ENCODE measurements at places on chromosomes 1 and 21. TPM values are rescaled to one million over a fixed set of nuclear protein-coding genes. Genes with fewer than 3 reads are reported as not detected.
A peak's percentile ranks its signal among the peaks of the same experiment; 100 is the strongest.

Gene MIS18A
- 7.6 TPM for total RNA-seq

- no peak for DNase-seq
Observed at GRCh38 chr1:8517661-8518489, 200.0 kb downstream of the SLC45A1 start.

- DNase-seq, result no peak
Observed at GRCh38 chr1:47386268-47386667, 29.8 kb upstream of the FOXE3 start.

Gene PALMD
- total RNA-seq, result 21.7 TPM

GRCh38 chr1:155094622-155094948 lies 15.9 kb downstream of the EFNA3 start:
- no peak for DNase-seq

- DNase-seq, result no peak
Observed at GRCh38 chr1:94949681-94950661, 23.1 kb upstream of the CNN3 start.

DNA sequence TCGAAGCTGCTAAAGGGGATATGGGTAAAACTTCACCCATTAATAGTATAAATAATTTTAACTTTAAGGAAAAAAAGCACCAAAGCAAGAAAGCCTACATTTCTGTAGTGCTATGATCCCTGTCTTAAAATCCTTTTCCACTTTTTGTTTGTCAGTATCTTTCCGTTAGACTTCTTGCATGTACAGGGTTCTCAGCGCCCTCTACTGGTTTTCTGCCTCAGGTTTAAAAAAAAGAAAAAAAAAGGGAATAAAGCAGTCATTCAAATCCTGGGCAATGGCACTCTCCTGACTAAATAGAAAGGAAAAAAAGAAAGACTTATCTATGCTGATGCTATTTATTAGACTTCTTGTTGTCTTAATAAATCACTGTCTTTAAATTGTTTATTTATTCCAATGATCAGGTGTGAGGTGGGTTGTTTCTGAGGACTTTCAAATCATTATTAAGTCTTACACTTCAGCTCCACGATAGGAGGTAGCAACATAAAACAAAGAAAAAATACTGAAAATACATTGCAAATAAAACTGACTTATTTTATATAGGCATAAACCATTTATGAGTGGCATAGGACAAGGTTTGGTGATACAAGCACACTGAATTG lies 475.4 kb upstream of the NR5A2 start:
- DNase-seq, result peak; percentile 82

Gene SH3BGR
- total RNA-seq, result 7.7 TPM

GRCh38 chr1:214550857-214551435 lies 456 bp downstream of the PTPN14 start:
- peak; percentile 64 for DNase-seq

DNA sequence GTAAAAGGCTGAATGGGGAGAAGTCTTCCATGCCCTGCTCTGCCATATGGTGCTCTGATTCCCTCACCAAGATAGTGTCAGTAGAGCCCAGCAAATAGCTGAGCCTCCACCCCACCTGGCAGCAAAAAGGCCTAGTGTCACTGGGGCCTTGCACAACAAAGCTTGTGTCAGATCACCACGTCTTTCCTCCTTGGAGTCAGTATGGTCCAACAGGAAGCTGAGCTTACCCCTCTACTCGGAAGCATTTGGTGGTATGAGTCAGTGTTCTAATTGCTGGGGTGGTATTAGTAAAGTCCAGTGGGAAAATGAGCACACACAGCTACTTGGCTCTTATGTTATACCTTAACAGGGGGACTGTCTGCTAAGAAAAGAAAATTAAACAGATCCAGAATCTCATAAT lies 18.7 kb upstream of the RRP15 start:
- DNase-seq, result no peak

DNA sequence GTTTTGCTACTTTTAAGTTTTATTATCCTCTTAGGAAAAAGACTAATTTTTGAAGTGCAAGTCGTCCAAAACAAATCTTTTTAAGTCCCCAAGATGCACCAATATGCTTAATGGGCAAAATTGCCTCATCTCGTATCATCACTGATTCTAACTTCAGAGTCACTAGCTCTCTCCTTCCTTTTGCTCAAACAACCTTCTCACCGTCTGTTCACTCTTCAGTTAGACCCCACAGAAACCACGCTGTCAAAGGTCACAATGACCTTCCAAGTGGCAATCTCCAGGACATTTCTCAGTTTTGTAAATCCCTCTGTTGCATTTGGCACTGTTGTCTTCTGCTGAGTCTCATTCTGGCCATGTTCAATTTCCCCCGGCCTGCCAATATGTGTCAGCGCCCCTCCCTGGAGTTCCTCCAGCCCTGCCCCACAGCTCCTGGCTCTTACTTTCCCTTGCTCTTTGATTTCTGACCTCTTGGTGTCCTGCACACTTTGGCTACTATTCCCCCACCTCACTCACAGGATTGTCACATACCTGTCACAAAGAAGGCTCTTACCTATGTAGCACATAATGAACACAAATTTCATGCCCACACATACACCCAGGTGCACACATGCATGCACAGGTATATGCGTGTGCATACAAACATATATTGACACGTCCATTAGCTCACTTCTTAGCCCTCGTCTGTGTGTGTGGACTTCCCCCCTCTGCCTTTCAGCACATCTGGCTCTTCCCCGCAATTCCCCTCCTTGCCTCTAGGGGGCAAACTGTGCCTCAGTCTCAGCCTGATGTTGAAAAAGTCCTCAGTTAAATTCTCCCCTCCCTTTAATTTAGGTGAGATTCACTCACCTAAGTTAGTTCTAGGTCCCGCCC lies 354.0 kb upstream of the DUSP10 start:
- DNase-seq, result peak; percentile 33

GRCh38 chr1:156486421-156487344 lies 13.9 kb downstream of the MEF2D start:
- DNase-seq, result no peak

Gene TRIM46
- 1.1 TPM for total RNA-seq

Gene SLC16A4
- total RNA-seq, result 16.4 TPM

Gene S100A12
- total RNA-seq, result not detected

Gene CFHR3
- 1.7 TPM for total RNA-seq

GRCh38 chr1:203656796-203657747 lies 30.4 kb downstream of the ATP2B4 start:
- no peak for DNase-seq

GRCh38 chr1:101920577-101920976 lies 76.1 kb downstream of the OLFM3 start:
- DNase-seq, result no peak

DNA sequence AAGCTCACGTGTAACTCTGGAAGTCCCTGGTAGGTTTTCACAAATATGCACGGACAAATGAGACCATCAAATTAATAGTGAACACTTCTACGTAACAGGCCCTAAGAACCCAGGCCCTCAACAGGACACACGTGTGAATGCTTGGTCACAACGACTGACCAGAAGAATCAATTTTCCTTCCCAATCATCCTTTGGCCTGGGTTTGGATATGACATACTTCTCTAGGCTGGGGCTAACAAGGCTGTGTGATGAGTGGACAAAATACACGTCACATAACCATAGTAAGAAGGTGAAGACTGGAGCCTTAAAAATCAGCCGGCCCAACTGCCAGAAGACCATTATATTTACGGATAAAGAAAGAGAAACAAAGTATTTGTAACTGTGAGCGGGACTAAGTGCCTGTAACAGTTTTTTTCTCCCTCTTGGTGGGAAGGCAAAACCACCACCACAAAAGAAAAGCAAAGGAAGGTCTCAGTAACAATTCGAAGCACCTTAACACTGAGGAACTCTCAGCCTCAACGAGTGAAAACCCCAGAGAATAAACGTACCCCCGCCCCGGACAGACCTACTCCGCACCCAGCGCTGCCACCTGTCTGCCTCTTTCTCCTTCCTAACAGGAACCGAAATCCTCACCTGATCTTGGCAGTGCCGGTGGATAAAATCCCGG lies 450 bp downstream of the SDE2 start:
- peak; percentile 21 for DNase-seq

DNA sequence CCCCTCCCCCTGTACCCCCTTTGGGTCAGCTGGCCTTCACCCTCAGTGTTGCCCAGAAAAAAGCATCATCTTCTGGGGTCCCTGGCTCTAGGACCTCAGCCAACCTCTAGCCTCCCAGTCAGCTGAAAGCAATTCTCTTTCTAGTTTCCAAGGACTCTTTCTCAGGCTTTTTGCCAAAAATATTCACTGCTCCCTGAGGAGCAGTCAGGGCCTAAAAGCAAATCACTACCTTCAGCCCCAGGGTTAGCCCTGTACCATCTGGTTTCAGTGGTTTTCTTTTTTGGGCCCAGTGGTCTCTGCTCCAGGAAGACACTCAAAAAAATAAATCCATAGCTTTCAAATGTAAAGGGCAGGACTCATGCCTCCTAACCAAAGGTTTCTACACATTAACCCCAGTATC lies 3.1 kb upstream of the LMOD1 start:
- no peak for DNase-seq

DNA sequence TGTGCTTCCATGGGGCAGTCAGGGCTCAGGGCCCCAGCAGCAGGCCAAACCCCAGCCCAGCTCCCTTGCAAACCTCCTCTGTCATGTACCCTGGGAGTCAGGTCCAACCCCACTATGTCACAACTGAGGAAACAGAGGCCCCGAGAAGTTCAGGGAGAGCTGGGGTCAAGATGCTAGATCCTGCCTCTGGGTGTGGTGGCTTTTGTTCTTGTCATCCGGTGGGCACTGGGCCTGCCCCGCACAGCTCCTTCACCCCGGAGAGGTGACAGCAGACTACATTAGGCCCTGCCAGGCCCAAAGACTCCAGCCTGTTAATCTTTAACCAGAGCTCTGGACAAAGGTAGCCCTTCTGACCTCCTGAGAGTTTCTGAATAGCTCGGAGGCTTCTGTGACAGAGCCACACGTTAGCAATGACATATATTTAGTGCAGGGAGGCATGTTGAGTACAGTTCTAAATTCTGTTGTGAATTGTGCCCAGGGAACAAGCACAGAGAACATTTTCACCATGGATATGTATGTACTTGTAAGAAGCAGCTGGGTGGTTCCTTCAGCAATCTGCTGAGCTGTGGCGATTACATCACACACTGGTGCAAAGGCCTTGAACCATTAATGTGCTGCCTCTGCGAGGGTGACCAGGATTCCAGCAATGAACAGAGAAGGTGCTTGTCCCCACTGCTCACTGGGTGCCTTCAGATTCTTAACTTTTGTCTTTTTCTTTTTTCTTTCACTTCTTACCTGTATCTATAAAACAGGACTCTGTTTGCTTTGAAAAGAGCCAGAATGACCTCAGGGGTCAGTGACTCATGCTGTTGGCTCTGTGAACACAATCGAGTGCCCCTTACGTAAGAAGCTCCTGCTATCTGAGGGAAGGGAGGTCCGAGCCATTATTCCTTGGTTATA lies 102.8 kb downstream of the RHOU start:
- DNase-seq, result peak; percentile 88

DNA sequence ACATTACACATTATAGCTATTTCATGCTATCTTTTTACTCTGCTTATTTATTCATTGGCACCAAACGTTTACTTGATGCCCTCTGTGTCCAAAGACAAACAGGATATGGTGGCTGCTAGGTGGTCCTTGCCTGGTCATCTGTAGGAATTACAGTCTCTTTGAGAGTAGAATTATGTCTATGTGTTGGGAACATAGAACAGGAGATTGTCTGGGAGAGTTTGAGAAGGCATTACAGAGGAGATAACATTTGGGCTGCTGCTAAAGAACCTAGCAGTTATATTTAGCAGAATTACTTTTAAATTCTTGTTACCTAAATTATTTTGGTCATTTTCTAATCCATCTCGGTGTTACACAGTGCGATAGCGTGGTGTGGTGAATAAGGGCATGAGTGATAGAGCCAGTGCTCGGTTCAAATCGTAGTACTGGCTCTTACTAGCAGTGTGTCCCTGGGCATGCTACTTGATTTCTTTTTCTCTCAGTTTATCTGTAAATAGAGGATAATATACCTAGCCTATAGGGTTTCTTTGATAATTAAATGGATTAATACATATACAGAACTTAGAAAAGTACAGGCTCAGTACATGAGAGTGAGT lies 20.5 kb downstream of the RRP15 start:
- DNase-seq, result no peak

GRCh38 chr1:221444346-221444745 lies 297.5 kb downstream of the DUSP10 start:
- no peak for DNase-seq

- DNase-seq, result no peak
Observed at GRCh38 chr1:68319907-68320306, 87.6 kb upstream of the WLS start.

DNA sequence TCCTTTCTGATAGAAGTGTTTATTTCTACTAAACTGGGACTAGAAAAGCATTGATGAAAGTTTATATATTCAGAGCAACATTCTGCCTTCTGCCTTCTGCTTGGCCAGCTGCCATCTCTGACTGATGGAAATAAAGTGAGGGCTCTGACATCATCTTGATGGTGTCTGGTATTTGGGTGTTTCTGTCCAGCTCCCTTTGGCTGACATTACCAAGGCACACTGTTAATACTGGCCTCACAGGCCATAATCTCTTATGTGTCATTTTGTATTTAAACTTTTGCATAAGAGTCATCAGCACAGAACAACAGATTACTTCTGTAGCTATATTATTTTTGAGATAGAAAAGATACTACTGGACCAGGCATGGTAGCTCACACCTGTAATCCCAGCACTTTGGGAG lies 216.9 kb downstream of the RYR2 start:
- peak; percentile 31 for DNase-seq

GRCh38 chr1:208885650-208886049 lies 641.5 kb upstream of the PLXNA2 start:
- DNase-seq, result no peak

- no peak for DNase-seq
Observed at GRCh38 chr1:1806890-1807289, 28.6 kb upstream of the NADK start.

GRCh38 chr1:71231751-71232150 lies 150.9 kb upstream of the ZRANB2 start:
- no peak for DNase-seq

Gene SFT2D2
- total RNA-seq, result 36.9 TPM

DNA sequence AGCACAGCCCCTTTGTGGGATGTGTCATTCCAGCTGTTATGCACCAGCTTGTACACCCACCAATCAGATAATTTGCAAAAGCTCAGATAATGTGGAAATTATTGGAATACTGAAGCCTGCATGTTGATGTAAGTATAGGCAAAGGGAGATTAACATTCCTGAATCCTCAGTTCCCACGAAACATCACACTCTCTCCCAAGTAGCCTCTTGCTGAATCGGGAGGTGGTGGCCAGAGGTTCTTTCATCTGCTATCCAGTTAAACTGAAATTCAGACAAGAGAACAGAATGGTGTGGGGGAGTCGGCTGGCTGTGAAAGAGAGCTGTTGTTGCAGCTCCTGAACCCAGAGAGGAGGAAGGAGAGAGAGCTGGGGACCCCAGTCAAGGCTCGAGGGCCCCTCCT lies 170.9 kb downstream of the ZBTB18 start:
- no peak for DNase-seq

Gene OR10Z1
- total RNA-seq, result not detected

GRCh38 chr1:218164930-218165700 lies 120.0 kb upstream of the RRP15 start:
- peak; percentile 21 for DNase-seq

DNA sequence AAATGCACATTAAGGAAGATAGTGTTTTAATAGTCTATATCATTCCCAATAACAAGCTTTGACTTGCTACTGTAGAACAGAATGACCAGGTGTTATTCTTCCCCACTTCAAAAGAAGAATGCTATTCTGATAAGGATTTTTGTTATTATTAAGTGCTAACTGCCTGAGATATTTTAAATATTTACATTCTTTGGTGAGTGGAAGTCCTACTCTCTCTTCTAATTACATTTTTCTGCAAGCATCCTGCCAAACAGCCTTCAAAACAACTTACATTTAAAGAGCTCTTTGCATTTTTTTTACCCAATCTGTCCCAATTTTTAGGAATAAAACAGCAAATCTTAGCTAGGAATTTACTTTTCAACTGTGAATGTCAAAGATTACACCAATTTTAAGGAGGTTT lies 23.5 kb upstream of the SYDE2 start:
- no peak for DNase-seq

Gene FNDC10
- total RNA-seq, result 0.96 TPM
